Colonic mucosa (tissue), 4 donors: ENCODE measurements at places on chromosomes 11 and 22.

- H3K36me3 ChIP-seq = no peaks in the 10 kb centered on the region
- no peak for DNase-seq
- no peak overlapping the region for H3K27ac ChIP-seq
- peaks cover 14% of the 10 kb centered on the region for H3K4me1 ChIP-seq
- no peak overlapping the region for H3K4me3 ChIP-seq
- H3K27me3 ChIP-seq = no peaks in the 10 kb centered on the region
These were observed 24.9 kb downstream of the POLA2 start for GRCh38 chr11:65286686-65287085.

DNA sequence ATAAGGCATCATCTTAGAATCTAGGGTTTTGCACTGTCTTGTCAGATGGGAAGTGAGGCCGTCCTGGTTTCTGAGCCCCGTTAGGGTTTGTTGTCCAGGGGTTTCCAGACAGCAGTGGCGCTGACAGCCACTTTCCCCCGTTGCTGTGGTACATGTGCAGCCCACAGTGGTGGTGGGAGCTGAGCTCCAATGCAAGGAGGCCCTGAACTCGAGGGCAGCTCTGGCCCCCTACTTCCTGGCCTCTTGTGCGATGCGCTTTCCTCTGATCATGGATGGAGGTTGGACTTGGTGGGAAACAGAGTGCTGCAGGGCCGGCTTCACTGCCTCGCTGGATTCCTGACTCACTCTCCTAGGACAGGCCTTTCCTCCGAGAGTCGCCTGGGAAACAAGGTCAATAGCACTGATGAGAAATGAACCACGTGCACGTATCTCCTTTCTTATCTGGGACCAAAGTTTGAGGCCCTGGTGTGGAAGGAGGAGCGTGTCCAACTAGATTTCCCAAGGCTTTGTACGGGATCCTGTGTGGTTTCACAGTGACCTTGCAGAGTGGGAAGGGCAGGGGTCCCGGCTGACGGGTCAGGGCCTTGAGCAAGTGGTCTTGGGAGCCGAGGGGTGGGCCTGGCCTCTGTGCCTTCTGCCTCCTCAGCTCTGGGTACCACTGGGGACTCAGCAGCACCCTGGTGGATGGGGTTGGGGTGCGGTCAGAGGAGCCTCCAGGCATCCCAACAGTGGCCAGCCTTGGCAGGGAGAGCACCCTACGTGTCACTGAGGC is 3.7 kb downstream of the PHRF1 start:
- H3K4me1 ChIP-seq = peaks cover 9% of the 10 kb centered on the region
- no peaks in the 10 kb centered on the region for H3K27me3 ChIP-seq
- H3K36me3 ChIP-seq = no peaks in the 10 kb centered on the region
- H3K27ac ChIP-seq = no peak overlapping the region
- no peak overlapping the region for H3K4me3 ChIP-seq
- DNase-seq = no peak

GRCh38 chr11:116030697-116031331 is 526.6 kb upstream of the CADM1 start:
- no peaks in the 10 kb centered on the region for H3K27me3 ChIP-seq
- no peaks in the 10 kb centered on the region for H3K36me3 ChIP-seq
- no peak for DNase-seq

DNA sequence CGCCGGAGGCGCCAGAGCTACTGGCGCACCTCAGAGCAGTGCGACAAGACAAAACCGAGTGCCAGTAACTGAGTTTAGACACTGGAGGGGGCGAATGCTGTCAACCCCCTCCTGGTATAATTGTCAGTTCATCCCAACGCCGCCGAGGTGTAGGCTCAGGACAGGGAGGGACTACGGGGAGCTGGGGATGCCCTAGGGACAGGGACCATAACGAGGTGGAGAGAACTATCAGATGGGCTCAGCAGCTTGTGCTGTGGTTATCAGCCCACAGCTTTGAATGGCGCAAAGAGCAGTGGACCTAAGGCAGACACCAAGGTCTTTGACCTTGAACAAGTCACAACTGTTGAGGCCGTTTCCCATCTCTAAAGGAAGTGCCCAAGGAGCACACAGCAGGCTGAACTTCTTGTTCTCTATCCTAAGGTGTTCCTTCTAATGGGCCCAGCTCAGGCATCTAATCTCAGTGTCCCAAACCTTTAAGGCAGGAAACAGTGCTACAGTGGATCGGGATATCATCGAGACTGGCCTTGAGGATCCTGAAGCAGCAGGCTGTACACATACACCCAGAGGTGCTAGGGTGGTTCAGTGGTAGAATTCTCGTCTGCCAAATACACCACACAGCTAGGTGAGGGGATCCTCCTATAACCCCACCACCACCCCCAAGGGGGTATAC is 958 bp upstream of the TUT1 start:
- H3K27ac ChIP-seq = peak overlapping the region; percentile 94
- no peak for DNase-seq
- H3K27me3 ChIP-seq = no peaks in the 10 kb centered on the region
- peaks cover 20% of the 10 kb centered on the region for H3K4me1 ChIP-seq
- no peaks in the 10 kb centered on the region for H3K36me3 ChIP-seq

GRCh38 chr11:27916541-27917100 is 191.3 kb downstream of the KIF18A start:
- no peak overlapping the region for H3K4me3 ChIP-seq
- no peaks in the 10 kb centered on the region for H3K36me3 ChIP-seq
- no peak overlapping the region for H3K27ac ChIP-seq
- DNase-seq = no peak
- H3K4me1 ChIP-seq = no peaks in the 10 kb centered on the region
- H3K27me3 ChIP-seq = no peaks in the 10 kb centered on the region
